ENCODE measurements at places on chromosomes 5 and 9.

GRCh38 chr9:112711050-112711689 is 6.7 kb downstream of the INIP start:
- DNase-seq, result no peak

DNA sequence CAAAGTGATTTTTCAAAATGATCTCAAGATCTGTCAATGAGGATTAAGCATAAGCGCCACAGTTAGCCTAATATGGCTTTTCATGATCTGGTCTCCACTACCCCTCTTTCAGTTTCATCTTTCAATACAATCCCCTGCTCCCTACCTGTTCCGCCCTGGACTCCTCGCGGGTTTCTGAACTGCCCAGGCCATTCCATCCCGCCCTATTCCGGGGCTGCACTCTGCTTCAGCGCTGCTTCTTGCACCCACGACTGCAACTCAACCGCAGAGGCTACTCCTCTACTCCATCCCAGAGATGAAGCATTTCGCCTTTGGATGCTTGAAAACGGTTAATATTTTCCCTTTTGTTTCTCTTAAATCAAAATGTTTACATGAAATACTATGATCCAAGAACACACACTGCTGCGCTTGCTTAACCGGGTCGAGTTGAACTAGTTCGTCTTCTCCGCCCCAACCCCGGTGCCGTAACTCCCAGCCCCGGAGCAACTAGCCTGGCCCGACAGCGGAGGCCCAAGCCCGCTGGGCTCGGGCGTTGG is 716 bp upstream of the OTULIN start:
- peak; percentile 60 for DNase-seq

GRCh38 chr9:114286146-114286679 is 36.7 kb upstream of the ORM1 start:
- DNase-seq, result no peak

- no peak for DNase-seq
These were observed 17.0 kb downstream of the IRX1 start for GRCh38 chr5:3612591-3613042.

GRCh38 chr5:75059912-75060545 is 7.7 kb upstream of the GCNT4 start:
- DNase-seq, result no peak
